Testis (tissue), 5 donors: ENCODE measurements at places on chromosomes 2 and 18. TPM values are rescaled to one million over a fixed set of nuclear protein-coding genes. Genes with fewer than 3 reads are reported as not detected.
A peak's percentile ranks its signal among the peaks of the same experiment; 100 is the strongest.

GRCh38 chr2:189118386-189118785, 61.2 kb downstream of the COL5A2 start:
- no peaks in the 10 kb centered on the region for H3K36me3 ChIP-seq
- no peak overlapping the region for H3K27ac ChIP-seq
- H3K4me3 ChIP-seq = no peak overlapping the region
- H3K4me1 ChIP-seq = no peaks in the 10 kb centered on the region
- no peak for DNase-seq

DNA sequence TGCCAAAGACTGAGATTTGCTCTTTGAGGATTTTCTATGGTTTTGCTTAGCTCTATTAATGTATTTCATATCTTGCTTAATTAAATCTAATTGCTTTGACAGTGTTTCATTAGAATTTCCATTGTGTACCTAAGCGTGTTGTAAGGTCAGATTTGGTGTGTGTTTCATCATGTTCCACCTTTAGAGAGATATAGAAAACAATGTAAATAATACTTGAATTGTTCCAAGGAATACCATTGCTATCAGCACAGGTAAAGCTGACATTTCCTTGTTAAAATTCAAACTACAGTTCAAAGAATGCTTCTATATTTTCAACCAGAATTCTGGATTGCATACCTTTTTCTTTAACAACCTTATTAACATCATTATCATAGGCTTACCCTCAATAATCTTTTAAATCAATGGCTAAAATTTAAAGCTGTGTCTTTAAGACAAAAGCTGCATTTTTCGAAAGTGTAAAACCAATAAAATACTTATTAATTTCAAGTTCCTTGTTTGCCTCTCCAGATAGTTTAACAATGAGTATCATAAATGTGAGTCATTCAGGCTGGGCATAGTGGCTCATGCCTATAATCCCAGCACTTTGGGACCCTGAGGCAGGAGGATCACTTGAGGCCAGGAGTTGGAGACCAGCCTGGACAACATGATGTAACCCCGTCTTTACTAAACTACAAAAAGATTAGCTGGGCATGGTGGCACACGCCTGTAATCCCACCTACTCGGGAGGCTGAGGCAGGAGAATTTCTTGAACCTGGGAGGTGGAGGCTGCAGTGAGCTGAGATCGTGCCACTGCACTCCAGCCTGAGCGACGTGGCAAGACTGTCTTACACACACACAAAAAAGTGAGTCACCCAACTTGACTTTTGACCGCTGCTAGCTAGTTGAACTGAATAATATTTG, 188.0 kb upstream of the PKDCC start:
- no peaks in the 10 kb centered on the region for H3K36me3 ChIP-seq
- no peak for DNase-seq
- no peaks in the 10 kb centered on the region for H3K27me3 ChIP-seq

DNA sequence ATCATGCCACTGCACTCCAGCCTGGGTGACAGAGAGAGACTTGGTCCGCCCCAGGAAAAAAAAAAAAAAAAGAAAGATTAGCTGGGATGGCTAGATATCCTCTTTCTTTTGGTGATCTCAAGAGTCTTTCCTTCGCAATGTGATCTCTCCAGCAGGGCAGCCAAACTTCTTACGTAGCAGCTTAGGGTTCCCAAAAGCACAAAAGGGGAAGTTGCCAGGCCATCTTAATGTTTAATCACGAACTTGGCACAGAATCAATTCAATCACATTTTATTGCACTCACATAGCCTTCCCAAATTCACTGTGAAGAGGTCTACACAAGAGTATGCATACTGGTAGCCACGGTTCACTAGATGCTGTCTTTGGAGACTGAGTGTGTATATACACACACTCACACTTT, 53.1 kb downstream of the VIL1 start:
- no peak overlapping the region for H3K4me3 ChIP-seq
- no peaks in the 10 kb centered on the region for H3K27me3 ChIP-seq
- no peak overlapping the region for H3K27ac ChIP-seq
- no peaks in the 10 kb centered on the region for H3K4me1 ChIP-seq
- no peaks in the 10 kb centered on the region for H3K36me3 ChIP-seq
- no peak for DNase-seq

GRCh38 chr2:165952741-165953211, 800 bp downstream of the TTC21B start:
- H3K36me3 ChIP-seq = no peaks in the 10 kb centered on the region
- no peak for DNase-seq

DNA sequence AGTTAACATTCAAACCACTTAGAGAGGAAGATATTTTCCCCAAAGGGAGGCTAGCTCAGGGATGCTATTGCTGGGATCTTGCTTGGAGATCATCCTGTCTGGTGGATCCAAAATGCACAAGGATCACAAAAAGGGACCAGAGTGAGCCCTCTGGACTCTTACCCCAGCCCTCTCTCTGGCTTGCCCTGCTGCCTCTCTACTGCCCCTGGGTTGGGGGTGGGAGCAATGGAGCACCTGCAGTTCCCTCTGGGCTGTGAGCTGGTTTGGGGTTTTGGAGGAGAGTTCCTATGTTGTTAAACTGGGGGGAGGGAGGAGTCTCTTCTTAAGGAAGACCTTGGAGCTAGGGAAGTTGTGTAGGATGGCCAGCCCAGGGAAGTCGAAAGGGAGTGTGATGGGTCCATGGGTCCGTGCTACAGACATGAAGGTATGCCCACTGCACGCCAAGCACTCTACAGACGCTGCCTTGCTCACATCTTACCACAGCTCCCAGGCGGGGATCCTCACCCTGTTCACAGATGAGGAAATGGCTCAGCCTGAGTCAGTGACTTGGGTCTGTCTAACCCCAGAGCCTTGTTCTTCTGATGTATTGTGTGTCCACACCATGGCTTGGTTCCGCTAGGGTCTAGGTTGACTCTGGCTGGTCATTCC, 3.8 kb downstream of the LBH start:
- no peaks in the 10 kb centered on the region for H3K27me3 ChIP-seq
- no peak overlapping the region for H3K4me3 ChIP-seq
- H3K36me3 ChIP-seq = no peaks in the 10 kb centered on the region
- no peak for DNase-seq
- no peak overlapping the region for H3K27ac ChIP-seq
- peaks cover 23% of the 10 kb centered on the region for H3K4me1 ChIP-seq

GRCh38 chr2:169462896-169463695, 16.2 kb upstream of the BBS5 start:
- no peaks in the 10 kb centered on the region for H3K27me3 ChIP-seq
- DNase-seq = peak; percentile 29
- no peak overlapping the region for H3K4me3 ChIP-seq
- peak overlapping the region; percentile 6 for H3K27ac ChIP-seq
- no peaks in the 10 kb centered on the region for H3K36me3 ChIP-seq
- H3K4me1 ChIP-seq = no peaks in the 10 kb centered on the region

GRCh38 chr2:157895531-157895930, 19.4 kb upstream of the ACVR1 start:
- H3K27me3 ChIP-seq = no peaks in the 10 kb centered on the region
- H3K36me3 ChIP-seq = no peaks in the 10 kb centered on the region
- H3K4me3 ChIP-seq = no peak overlapping the region
- no peak overlapping the region for H3K27ac ChIP-seq

- H3K4me3 ChIP-seq = no peak overlapping the region
- DNase-seq = no peak
- H3K27me3 ChIP-seq = no peaks in the 10 kb centered on the region
- H3K4me1 ChIP-seq = no peaks in the 10 kb centered on the region
Observed at GRCh38 chr2:211756266-211756665, 782.3 kb downstream of the ERBB4 start.

GRCh38 chr2:98445177-98445682, 572 bp downstream of the INPP4A start:
- no peak overlapping the region for H3K27ac ChIP-seq
- H3K36me3 ChIP-seq = no peaks in the 10 kb centered on the region
- H3K4me1 ChIP-seq = no peaks in the 10 kb centered on the region
- H3K4me3 ChIP-seq = peak overlapping the region; percentile 74
- no peak for DNase-seq

DNA sequence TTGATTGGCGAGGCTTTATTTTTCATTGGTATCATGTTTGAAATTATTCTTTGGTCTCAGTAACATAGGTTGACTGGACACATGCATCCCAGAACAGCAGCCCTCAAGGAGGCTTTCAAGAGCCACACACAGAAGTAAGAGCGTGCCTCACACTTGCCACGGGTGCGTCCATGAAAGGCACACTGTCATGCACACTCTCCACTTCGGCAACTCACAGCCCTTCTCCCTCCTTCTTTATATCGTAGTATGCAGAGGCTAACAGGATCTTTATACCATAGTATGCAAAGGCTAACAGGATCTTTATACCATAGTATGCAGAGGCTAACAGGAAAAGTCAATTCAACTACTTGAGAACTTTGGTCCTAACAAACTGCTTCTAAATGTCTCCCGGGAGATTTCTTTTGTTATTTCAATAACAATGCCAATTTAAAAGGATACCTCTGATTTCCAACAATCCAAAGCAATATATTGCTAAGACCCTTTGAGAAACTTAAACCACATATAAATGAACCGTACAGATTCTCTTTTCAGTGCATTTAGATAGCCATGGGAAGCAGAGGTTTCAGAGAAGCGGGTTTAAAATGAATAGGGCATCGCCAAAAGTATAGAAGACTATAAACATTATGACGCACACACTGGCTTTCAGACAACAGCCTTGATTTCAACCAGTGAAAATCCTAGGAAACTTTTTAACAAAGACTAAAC, 26.5 kb upstream of the ZNF516 start:
- peak overlapping the region; percentile 94 for H3K27ac ChIP-seq
- no peak overlapping the region for H3K4me3 ChIP-seq
- peaks cover 39% of the 10 kb centered on the region for H3K4me1 ChIP-seq
- H3K27me3 ChIP-seq = no peaks in the 10 kb centered on the region

GRCh38 chr2:177398290-177398683, 5.7 kb downstream of the AGPS start:
- no peak overlapping the region for H3K4me3 ChIP-seq
- no peaks in the 10 kb centered on the region for H3K27me3 ChIP-seq
- no peak overlapping the region for H3K27ac ChIP-seq
- no peak for DNase-seq
- H3K36me3 ChIP-seq = no peaks in the 10 kb centered on the region
- H3K4me1 ChIP-seq = no peaks in the 10 kb centered on the region

GRCh38 chr18:65906621-65907034, 155.8 kb downstream of the CDH7 start:
- H3K36me3 ChIP-seq = no peaks in the 10 kb centered on the region
- no peak overlapping the region for H3K4me3 ChIP-seq
- H3K4me1 ChIP-seq = no peaks in the 10 kb centered on the region

GRCh38 chr2:2762913-2763312, 431.8 kb upstream of the MYT1L start:
- no peaks in the 10 kb centered on the region for H3K27me3 ChIP-seq
- H3K36me3 ChIP-seq = no peaks in the 10 kb centered on the region
- no peak overlapping the region for H3K27ac ChIP-seq
- H3K4me3 ChIP-seq = no peak overlapping the region

DNA sequence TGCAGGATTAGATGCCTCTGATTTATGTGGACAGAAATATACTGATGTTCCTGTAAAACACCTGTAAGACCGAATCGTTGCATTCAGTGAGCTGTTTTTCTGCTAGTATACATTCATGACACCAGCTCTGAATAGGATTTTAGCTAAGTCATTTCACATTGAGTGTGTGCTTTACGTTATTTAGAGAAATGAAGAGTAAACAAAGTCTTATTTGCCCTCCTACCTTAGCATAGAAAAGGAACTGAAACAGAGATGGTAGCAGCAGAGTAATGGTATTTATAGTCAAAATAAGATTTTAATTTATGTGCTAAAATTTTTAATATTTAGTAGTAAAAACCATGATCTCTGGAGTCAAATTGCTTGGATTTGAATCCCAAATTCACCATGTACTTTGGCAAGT, 168.0 kb downstream of the CERS6 start:
- H3K36me3 ChIP-seq = no peaks in the 10 kb centered on the region
- no peak overlapping the region for H3K27ac ChIP-seq
- DNase-seq = no peak
- H3K4me3 ChIP-seq = no peak overlapping the region
- no peaks in the 10 kb centered on the region for H3K4me1 ChIP-seq
- no peaks in the 10 kb centered on the region for H3K27me3 ChIP-seq

GRCh38 chr2:113174376-113174750, 592 bp downstream of the PSD4 start:
- no peaks in the 10 kb centered on the region for H3K27me3 ChIP-seq
- no peaks in the 10 kb centered on the region for H3K36me3 ChIP-seq
- H3K4me1 ChIP-seq = no peaks in the 10 kb centered on the region
- H3K4me3 ChIP-seq = no peak overlapping the region
- no peak overlapping the region for H3K27ac ChIP-seq
- DNase-seq = no peak

DNA sequence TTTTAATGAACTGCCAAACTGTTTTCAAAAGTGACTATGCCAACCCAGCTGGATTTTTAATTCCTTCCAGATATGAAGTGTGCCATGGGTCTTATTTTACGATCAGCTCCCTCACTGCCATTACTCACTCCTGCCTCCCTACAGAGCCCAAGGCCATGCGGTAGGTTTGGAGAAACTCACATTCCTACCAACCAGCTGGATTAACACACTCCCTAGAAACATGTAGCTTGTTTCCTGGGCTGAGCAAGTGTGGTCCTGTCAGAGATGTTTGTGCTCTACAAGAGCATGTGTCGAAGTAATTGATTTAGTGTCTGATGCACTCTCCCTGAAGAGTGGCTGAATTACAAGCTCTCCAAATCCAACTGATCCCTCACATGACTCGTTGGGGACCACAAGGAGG, 82.5 kb downstream of the SPP2 start:
- H3K4me3 ChIP-seq = no peak overlapping the region
- H3K36me3 ChIP-seq = no peaks in the 10 kb centered on the region
- no peak for DNase-seq

DNA sequence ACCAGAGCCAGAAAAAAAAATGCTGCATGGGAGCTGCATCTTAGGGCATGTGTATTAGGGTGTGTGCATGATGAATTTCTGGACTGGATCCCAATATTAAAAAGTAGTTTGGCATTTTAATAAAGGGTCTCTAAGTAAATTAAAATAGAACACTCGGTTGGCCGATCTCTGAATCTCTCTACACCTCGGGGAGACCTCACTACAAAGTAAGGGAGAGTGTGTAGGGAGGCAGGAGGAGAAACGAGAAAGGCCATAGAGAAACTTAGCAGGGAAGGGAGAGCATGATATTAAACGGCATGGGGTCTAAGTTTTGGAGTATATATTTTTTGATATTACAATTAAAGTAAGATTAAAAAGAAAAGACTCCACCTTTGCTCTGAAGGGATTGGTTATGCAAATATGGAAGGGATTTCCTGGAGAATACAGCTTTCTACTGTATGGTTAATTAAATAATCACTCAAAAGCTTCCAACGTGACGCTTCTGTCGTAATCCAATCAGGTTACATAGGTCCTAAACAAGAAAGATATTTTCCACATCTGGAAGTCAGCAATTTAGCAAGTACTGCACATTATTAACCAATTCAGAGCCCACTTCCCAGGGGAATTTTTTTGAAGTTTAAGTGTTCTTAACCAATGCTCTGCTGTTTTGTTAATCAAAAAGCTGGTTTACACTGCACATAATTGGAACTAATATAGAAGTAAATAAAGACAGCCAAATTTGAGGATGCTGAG, 1.0 kb upstream of the ZEB2 start:
- no peaks in the 10 kb centered on the region for H3K4me1 ChIP-seq
- H3K36me3 ChIP-seq = no peaks in the 10 kb centered on the region
- peak overlapping the region; percentile 95 for H3K4me3 ChIP-seq
- H3K27me3 ChIP-seq = no peaks in the 10 kb centered on the region
- DNase-seq = no peak

CROCC2 gene
- polyA plus RNA-seq = 0.51 TPM

MMADHC gene
- 133 TPM for polyA plus RNA-seq

EPAS1 gene
- 93.9 TPM for polyA plus RNA-seq

STAT1 gene
- polyA plus RNA-seq = 87.1 TPM

SERPINB10 gene
- polyA plus RNA-seq = not detected

MC5R gene
- polyA plus RNA-seq = not detected

PROKR1 gene
- 0.36 TPM for polyA plus RNA-seq

NYAP2 gene
- polyA plus RNA-seq = 0.17 TPM

CXCR1 gene
- 0.61 TPM for polyA plus RNA-seq

ECEL1 gene
- 4.3 TPM for polyA plus RNA-seq

GNAL gene
- 11.6 TPM for polyA plus RNA-seq

AQP12A gene
- not detected for polyA plus RNA-seq
